Ovary (tissue), 10 donors: ENCODE measurements at places on chromosomes 7 and 10. TPM values are rescaled to one million over a fixed set of nuclear protein-coding genes. Genes with fewer than 3 reads are reported as not detected.

The GPC2 gene
- total RNA-seq: 5.5 TPM

The KIF5B gene
- total RNA-seq: 61.0 TPM

The GARIN1A gene
- 1.6 TPM for total RNA-seq

The HELLS gene
- 14.4 TPM for total RNA-seq

The SH2D4B gene
- total RNA-seq: 0.10 TPM

The IRF5 gene
- total RNA-seq: 5.9 TPM

The MCMBP gene
- total RNA-seq: 55.8 TPM

The STEAP1B gene
- total RNA-seq: 0.25 TPM

The FAM24B gene
- total RNA-seq: 3.3 TPM

The GIMAP7 gene
- 7.1 TPM for total RNA-seq

The HKDC1 gene
- not detected for total RNA-seq

The TAS2R3 gene
- total RNA-seq: 4.9 TPM

The VPS50 gene
- 24.6 TPM for total RNA-seq

The SPDYE11 gene
- total RNA-seq: not detected

The NAT16 gene
- not detected for total RNA-seq

The DNAJC12 gene
- 11.8 TPM for total RNA-seq

The OR2A42 gene
- 0.34 TPM for total RNA-seq

The PIP gene
- total RNA-seq: 0.92 TPM

The TAS2R5 gene
- total RNA-seq: 4.2 TPM

The C10orf67 gene
- total RNA-seq: 0.36 TPM

The C10orf143 gene
- total RNA-seq: 6.5 TPM

The SFTPA1 gene
- total RNA-seq: 0.45 TPM

The HTRA1 gene
- 259 TPM for total RNA-seq

The NUB1 gene
- total RNA-seq: 53.4 TPM

The DOCK4 gene
- total RNA-seq: 38.4 TPM

The EVX1 gene
- total RNA-seq: not detected
